ENCODE measurements at places on chromosomes 11 and 22.

DNA sequence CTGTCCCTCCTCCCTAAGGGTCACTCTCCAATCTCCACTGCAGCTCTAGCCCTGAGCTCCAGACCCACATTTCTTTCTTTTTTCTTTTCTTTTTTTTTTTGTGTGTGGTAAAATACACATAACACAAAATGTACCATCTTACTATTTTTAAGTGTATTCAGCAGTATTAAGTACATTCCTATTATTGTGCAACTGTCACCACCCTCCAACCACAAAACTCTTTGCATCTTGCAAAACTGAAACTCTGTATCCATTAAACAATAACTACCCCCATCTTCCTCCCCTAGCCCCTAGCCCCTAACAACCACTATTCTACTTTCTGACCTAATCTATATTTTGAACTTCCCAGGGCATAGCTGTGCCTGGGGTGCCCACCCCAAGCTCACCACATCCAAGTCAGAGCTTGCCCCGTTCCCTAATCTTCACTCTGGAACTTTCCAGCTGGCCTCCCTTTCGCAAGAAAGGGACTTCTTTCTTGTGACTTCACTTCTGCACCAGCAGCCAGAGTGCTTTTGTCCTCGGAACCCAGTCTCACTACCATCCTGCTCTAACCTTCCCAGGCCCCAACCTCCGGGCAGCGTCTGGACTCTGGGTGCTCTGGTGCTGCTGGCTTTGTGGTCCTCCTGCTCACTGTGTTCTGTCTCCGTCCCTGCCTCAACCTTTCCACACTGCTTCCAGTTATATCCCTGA lies 30.7 kb downstream of the PARVG start:
- DNase-seq, result no peak

GRCh38 chr22:36350751-36351594 lies 36.8 kb downstream of the MYH9 start:
- DNase-seq, result no peak

GRCh38 chr11:92278791-92279433 lies 54.3 kb downstream of the FAT3 start:
- DNase-seq, result no peak

DNA sequence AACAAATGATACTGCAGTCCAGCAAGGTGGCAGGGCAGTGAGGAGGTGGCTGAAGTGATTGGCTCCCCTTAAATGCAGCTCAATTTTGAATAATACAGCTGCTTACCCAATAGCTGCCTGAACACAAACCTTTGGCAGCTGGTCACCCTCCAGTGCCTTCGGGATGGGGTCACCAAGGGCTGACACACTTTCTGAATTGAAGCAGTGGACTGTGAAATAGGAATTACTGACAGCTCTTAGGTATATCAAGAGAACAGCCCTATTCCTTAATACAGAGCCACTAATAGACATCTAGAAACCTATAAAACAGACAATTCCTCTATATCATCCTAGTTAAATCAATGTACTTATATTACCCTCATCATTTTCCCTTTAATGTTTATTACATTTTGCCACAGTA lies 474.2 kb upstream of the KIRREL3 start:
- no peak for DNase-seq
